Left hindlimb (tissue), 1 donor: ENCODE measurements at places on chromosomes 16 and 17.
A peak's percentile ranks its signal among the peaks of the same experiment; 100 is the strongest.

DNA sequence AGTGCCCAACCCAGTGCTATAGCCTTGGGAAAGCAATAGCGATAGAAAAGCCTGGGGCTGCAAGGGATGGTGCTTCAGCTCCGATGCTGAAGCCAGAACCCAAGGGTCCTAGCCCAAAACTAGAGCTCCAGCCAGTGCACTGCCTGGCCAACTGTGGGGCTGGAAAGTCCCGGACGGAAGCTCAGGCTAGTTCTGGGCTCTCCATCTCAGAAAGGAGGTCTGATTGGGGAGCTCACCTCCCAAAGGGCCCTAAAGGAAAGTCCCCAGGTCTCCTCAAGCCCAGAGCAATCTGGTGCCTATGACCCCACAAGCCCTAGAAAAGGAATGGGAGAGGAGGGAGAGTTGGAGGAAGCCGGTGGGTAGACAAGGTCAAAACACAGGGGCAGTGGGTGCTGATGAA lies 2.0 kb upstream of the ABCC3 start:
- DNase-seq, result peak; percentile 2

DNA sequence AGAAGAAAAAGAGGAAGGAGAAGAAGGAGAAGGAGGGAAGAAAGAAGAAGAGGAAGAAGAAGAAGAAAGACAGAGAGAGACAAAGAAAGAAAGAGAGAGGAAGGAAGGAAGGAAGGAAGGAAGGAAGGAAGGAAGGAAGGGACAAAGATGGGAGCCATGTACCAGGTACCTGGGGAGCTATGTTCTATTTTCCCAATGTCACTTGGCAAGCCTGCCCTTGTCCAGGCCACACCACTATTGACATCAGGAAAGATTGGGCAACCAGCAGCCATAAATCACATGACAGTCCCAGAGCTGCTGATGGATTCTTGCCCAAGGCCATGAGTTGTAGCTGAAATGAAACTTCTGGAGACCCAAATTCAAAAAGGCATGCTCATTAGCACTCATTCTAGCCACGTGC lies 2.7 kb upstream of the CES1 start:
- no peak for DNase-seq

DNA sequence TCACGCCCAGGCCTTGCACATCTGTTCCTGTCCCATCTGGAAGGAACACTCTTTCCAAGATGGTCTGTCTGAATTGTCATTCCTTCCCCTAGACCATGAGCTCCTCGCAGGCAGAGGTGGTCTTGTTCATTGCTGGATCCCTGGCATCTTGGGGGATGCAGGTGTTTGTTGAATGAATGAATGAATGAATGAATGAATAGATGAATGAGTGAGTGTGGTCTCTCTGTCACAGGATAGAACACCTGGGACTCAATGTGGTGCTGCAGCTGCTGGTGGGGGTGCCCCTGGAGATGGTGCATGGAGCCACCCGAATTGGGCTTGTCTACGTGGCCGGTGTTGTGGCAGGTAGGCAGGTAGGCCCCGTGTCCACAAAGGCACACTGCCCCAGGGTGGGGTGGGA lies 32.2 kb downstream of the RHBDL3 start:
- DNase-seq, result no peak

DNA sequence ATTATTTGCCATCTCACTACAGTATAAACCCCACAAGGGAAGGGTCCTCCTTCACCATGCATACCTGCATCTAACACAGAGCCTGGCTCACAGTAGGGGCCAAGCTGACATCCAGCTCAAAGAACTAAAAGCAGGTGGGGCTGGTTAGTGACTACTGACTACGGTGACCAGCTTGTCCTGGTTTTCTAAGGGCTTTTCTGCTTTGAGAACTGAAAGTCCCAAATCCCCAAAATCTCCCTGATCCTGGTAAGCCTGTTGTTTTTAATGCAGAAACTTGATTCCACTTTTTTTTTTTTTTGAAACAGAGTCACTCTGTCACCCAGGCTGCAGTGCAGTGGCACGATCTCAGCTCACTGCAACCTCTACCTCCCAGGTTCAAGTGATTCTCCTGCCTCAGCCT lies 89.4 kb downstream of the NDE1 start:
- DNase-seq, result no peak

DNA sequence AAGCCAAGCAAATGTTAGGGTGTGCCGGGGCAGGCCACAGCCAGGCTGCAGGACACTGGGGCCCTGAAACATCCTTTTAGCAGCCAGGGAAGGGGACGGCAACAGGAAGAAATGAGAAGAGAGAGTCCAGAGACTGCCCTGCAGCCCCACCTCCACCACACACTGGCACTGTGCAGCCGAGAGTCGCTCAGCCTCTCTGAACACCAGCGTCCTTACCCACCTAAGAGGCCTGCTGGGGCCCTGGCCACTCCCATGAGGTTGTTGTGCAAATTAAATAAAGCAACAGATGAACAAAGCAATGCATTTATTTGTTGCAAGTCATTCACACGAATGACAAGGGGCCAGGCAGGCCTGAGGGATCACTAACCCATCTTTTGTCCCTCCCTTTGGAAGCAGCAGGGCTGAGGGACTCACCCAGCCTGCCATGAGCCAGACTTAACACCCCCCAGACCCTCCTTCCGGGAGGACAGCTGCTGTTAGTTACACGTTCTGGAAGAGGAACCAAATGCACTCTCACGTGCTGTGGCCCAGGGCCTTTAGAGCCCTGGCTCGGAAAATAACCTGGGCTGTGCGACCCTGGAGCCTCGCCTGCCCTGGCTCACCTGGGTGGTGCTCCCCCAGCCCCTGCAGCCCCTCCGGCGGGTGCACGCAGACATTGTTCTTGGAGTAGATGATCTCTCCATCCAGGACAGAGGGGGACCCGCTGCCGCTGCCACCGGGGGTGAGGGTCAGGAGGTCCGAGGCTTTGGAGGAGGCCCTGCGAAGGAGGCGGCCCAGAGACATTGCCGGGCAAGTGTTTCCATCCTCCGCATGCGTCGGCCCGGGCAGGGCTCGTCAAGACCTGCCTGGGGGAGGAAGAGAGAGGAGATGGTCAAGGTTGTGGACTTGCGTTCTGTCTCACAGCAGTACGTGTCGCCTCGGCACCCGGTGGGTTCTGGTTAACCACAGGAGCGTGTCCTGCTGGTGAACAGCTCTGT lies 22.6 kb downstream of the TBC1D16 start:
- DNase-seq, result no peak

DNA sequence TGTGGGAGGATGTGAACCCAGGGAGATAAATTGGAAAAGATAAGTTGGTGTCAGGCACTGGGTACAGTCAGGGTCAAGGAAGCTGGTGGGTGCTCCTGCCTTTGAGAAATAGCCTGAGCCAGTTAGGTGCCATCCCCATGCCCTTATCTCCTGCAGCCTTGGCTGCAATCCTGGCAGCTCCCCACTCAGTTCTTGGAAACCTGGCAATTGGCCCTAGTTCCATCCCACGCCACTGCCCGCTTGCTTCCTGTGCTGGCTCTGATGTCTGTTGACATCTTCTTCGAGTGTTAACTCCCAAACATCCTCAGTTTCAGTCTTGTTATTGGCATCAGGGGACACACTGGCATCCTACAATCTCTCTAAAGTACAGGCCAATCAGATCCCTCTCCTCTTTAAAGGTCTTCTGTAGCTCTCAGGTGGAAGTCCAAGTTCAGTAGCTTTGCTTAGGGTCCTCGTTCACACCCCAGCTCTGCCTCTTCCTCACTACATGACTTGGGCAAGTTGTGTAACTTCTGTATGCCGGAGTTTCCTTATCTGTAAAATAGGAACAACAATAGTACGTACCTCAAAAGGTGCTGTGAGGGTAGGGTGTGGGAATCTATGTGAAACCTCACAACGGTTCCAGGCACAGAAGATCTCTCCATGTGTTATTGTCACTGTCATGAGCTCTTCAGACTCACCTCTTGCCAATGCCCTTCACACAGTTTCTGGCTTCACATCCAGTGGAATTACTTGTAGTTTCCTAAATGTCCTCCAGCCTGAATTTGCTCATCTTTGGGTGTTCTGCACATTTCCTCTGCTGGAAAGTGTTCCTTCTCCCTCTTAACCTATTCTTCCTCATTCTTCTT lies 13.5 kb upstream of the PRKAR1A start:
- DNase-seq, result no peak

GRCh38 chr17:48483471-48484131 lies 47.2 kb downstream of the HOXB1 start:
- peak; percentile 71 for DNase-seq

DNA sequence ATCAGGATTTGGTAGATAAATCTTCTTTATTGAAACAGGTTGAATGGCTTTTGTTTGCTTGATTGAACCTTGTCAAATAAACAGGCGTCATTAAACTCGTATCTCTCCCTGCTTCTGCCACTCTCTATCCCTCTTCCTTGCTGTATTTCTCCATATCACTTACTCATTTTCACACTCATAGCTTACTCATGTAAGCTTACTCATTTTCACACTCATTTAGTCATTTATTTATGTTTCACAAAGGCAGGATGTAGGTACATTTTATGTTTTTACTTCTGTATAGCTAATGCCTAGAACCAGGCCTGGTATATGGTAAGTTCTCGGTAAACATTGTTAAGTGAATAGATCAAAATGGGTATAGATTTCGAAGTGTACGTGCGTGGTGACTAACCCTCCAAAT lies 450.0 kb downstream of the PMP22 start:
- no peak for DNase-seq

- no peak for DNase-seq
Observed at GRCh38 chr16:83187405-83187804, 560.6 kb downstream of the CDH13 start.

GRCh38 chr17:82198092-82198491 lies 14.6 kb downstream of the CCDC57 start:
- no peak for DNase-seq

GRCh38 chr17:18322522-18322921 lies 7.4 kb downstream of the SMCR8 start:
- DNase-seq, result no peak

DNA sequence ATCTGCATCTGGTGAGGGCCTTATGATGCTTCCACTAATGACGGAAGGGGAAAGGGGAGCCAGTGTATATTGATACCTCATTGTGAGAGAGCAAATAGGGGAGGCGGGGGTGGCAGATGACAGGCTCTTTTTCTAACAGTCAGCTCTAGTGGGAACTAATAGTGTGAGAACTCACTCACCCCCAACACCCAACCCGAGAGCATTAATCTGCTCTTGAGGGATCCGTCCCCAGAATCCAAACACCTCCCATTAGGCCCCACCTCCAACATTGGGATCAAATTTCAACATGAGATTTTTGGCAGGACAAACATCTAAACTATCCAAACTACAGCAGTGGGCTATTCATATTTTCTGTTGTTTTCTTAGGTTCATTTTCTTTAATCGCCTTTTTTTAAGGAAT lies 54.4 kb downstream of the BPTF start:
- DNase-seq, result no peak

DNA sequence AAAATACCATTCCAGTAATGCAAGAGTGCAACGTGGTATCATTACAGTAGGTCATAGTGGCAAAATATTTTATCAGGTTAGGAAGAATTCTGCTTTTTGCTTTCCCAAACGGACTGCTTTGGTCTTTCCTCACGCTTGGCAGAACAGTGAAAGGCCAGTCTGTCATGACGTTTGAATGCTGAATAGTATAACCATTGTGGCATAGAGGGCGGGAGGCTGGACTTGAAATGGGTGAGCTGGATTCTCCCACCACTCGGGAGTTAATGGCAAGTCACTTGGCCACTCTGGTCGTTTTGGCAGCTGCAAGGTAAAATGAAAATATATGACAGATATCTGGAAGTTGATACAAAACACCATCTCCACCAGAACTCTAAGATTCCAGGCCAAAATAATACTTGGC lies 391.2 kb downstream of the MAF start:
- no peak for DNase-seq
